ENCODE measurements at places on chromosomes 16 and 17.

DNA sequence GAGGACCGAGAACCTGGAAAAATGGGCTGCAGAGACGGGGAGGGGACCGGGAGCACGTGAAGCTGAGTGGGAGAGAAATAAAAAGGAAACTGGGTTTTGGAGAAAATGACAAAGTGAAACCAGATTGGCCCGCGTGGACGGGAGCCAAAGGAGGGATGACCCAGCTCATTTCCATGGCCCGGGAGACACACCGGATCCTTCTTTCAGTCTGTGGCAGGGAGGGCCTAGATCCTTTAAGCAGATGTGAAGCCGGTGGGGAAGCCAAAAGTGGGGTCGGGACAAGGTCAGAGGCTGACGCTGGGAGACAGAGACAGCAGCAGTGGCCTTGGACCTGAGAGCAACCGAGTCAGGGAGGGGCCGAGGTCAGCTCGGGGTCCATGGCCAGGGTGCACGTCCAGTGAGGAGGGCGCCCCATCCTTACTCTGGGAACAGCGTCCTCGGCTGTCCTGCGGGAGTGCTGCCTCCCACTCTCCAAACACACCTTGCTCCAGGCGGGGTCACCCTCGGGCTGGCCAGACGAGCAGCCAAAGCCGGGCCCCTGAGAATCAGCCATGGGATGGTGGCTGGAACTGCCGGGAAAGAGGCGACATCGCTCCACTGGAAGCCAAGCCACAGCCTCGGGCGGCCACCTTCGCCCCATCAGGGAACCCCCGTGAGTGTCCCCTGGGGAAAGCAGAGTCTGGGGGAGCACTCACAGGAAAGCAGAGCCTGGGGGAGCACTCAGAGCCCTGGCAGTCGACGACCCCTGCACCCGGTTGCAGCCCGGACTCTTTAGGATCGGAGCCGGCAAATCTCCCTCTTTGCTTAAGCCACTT, 17.3 kb downstream of the CA5A start:
- no peak for DNase-seq

- DNase-seq, result no peak
These were observed 27.9 kb downstream of the CACNA1H start for GRCh38 chr16:1180549-1181403.

- no peak for DNase-seq
These were observed 1629.2 kb downstream of the CDH8 start for GRCh38 chr16:60407034-60407433.

GRCh38 chr16:30370456-30371247, at the start of gene TBC1D10B:
TSS of gene TBC1D10B (minus strand) at chr16:30370494. CDS start at chr16:30370183, 311 bp downstream.
- peak; percentile 100 for DNase-seq

DNA sequence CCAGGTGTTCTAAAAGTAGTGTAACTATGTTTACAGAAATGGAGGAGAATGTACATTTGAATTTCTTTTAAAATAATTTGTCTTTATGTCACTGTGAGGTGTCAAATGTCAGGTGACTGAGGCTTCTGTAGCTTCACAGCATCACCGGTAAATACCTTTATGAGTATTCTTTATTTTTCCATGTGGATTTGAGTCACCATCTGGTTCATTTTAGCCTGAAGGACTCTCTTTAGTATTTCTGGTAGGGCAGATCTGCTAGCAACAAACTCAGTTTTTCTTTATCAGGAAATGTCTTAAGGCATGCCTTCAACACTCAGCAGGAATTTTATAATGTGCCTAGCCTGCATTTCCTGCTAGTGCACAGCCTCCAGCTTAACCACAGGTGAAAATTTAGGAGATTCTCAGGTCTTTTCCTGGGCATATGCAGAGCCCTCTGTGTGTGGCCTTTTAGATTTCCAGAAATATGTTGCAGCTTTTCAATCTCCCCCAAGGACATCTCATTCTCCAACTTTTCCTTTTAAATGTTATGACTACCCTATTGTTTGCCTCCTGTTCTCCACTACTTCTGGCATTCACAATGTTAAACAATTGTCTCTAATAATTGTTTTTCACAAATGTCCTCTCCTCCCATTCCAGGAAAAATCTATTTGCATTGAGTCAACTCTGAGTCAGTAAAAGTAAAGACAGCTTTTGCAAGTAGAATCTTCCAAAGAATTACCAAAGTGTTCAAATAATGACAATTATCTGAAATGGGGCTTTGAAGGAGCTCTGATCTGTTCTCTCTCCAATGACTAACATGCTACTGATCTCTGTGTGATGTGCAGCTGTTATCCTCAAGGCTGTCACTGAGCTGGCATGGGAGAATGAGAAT, 239.4 kb upstream of the CPHXL start:
- no peak for DNase-seq

DNA sequence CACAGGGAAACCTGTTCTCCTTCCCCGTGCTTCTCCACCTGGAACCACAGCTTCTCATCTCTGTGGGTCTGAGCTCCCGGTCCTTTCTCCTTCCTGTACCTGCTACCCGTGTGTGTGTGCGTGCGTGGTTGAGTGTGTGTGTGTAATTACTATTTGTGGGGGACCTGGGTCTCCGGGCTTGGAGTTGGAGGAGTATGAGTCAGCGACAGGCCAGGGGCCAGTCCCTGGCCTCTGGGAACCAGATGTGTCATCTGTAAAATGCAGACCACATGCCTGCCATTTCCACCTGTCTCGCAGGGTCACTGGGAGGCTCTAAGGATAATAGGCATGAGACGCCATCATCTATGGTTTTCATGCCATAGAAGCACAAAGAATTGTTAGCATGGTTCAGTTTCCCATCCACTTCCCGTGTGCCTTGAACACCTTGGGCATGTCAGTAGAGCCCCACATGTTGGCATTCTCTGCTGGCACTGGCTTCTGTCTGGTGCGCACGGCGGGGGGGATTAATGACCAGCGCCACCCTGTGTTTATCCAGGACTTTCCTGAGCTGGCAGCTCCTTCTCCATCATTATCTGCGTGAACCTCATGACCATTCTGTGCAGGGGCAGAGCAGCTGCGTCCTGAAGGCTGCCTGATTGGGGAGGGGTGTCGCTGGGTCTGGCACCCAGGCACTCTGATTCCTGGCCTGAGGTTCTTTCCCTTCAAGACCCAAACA, 1.5 kb downstream of the ZNF205 start:
- DNase-seq, result no peak

DNA sequence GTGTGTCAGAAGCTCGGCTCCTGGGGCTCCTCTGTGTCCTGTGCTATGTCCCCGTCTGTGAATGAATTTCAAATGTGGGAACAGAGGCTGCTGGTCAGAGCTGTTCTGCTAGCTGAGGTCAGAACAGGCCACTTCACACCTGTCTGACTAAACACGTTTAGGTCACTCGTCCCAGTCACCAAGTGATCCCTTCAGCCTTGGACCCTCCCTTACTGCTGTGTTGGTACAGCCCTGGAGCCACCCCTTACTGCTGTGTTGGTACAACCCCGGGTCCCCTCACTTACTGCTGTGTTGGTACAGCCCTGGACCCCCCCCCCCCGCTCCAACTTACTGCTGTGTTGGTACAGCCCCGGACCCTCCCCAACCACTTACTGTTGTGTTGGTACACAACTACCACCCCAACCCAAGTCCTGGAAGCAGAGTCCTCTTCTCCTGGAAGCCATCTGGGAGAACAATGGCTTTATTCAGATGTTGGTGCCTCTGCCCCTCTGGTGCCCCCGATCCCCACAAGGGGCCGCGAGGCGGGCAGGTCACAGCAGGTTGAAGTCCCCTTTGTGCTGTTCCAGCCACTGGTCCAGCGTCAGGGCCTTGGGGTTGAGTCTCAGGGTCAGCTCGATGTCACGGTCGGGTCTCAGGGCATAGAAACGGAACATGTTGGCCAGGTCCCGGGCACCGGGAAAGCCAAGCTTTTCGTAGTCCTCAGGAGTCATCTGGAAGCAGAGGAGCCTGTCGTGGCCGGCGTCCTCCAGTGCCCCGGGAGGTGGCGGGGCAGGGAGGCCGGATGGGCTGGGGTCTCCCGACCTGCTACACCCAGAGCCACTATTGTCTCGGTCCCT, 13.0 kb downstream of the NMRAL1 start:
- no peak for DNase-seq

DNA sequence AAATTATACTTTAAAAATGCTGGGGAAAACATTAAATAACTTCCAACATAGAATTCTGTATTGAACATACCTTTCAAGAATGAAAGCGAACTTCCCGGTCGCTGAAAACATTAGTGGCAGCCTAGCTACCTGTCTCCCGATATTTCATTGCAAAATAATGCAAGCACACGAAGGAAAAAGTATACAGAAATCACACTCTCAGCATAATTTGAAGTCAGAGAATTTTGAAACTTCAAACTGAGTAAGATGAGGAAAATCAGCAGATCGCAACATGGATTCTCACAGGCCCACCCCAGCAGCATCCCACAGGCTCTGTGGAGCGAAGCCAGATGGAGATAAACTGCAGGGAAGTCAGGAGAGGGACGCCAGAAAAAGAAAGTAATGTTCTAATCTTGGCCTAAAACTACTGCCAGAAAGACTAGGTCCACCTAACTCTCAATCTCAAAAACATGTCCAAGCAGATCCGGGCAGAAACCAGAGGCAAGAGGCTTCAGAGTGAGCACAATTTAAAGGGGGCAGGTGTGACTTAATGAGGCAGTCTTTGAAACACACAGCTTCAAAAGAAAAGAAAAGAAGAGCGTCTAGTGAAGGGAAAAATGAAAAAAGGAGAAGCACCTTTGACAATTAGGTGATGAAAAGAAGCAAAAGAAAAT, 4.8 kb upstream of the GOSR1 start:
- no peak for DNase-seq

DNA sequence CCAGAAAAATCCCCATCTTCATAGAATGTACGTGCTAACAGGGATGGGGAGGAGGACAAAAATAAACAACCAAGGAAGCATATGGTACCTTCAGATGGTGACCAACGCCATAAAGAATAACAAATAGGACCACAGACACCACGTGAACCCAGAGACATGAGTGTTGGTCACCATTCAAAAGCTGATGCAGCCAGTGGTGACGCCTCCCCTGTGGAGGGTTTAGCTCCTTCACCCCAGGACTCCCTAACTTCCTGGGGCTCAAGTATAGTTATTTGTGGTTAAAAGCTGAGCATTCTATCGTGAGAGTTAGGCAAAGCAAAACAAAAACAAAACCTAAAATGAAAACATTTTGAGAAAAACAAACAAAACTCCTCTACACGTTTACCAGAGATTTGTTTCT, 184.7 kb downstream of the SOX9 start:
- DNase-seq, result no peak

- peak; percentile 80 for DNase-seq
These were observed at the start of gene SLC43A2 for GRCh38 chr17:1627982-1628855. TSS of gene SLC43A2 (minus strand) at chr17:1628834. CDS start at chr17:1627874, 960 bp downstream.

DNA sequence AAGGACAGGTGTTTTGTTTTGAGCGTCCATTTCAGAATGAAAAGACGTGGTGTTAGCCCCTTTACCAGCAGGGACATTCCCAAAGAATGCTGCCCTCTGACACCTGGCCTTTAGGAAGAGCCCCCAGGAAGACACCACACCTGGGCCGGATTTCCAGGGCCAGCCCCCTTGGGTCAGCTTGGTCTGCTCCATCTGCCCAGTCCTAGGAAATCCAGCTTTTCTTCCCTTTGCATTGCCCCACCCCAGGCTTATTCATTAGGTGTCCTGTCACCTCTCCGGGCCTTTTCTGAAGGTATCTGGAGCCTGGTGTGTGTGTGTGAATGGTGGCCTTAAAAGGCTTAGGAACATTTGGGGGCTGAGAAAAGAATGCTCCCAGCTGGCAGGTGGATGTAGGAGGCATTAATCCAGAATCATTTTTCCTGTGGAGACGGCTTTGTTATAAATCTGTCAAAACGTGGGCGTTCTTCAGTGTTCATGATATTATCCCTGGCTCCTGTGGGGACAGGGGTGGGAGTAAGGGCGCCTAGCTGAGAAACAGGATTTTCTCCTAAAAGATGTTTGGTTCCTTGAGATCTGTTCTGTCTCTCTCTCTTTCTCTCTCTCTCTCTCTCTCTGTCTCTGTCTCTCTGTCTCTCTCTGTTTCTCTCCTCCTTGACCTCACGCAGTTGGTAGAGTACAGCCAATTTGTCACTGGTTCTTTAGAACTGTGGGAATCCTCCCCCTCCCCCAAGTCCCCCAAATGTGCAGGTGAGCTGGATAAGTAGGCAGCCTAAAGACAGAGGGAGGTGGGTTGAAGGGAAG, 84.0 kb downstream of the NTN1 start:
- no peak for DNase-seq

DNA sequence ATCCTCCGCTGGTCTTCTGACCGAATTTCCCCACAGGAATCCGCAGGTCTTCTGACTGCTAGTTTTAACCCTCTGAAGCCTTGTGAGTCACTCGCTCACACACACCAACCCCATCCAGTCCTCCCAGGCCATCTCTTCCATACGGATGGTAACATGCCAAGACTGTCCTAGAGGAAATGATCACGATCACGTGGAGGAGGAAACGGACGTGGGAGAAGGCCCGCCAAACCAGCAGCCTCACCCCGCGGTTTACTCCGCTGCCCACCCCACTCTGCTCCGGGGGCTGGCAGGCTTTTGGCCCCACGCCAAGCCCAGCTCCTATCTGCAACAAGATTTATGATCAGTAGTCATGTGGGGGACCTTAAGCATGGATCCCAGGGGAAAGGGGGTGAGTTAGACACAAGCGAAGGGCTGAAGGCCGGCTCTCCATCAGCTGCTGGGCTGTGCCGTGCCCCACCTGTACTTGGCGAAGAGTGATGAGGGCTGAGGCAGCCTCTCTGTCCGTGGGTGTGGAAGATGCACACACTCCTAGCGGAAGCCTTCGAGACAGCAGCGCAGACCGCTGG, 1.5 kb upstream of the FAAP100 start:
- DNase-seq, result no peak

DNA sequence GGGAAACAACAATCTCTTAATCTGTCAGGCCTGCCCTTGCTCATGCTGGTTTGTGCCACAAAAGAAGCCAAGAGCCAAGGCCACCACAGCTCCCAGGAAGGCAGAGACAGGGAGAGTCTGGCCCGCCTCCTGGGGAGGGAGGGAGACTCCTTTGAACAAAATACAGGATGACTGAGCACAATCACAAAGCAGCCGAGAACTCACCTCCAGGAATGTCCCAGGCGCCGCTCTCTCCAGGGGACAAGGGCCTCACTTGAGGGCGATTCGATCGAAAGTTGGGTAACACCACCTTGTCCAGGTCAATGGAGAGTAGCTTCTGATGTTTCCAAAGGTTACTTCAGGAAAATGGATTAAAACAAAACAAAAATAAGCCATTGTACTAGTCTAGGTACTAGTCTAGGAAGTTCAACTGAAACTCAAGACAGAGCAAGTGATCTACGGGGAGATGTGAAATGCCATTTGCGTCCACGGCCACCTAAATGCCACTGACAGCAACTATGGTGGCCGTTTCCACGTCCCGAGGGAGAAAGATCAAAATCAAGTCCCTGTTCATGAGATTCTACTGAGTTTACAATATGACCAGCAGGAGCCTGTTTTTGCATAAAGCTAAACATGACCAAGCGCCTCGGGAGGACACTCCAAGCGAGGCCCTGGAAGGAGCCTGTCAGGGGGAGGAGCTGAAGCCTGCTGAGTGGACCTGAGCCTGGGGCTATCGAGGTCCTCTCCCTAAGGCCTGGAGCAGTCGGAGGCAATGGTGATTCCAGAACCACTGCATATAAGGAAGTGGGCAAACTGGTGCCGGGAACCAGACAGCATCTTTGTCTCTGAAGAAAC, 13.4 kb upstream of the SLC38A8 start:
- DNase-seq, result no peak

- no peak for DNase-seq
These were observed 13.5 kb upstream of the C16orf95 start for GRCh38 chr16:87330646-87331045.

- no peak for DNase-seq
These were observed 52.7 kb upstream of the ZNF629 start for GRCh38 chr16:30839523-30840227.

GRCh38 chr17:78381601-78382232, 3.3 kb downstream of the PGS1 start:
- peak; percentile 79 for DNase-seq

All from activated CD4-positive, alpha-beta T cell treated with anti-CD3 and anti-CD28 coated beads, Interleukin-2, amount 50 U/mL, for 16 hours (primary cell).